Heart left ventricle (tissue), 16 donors: ENCODE measurements at places on chromosomes 3 and 15.

- H3K4me1 ChIP-seq = no peaks in the 10 kb centered on the region
- no peak for DNase-seq
- H3K27me3 ChIP-seq = no peaks in the 10 kb centered on the region
- no peak overlapping the region for H3K27ac ChIP-seq
- no peak overlapping the region for H3K4me3 ChIP-seq
- no peaks in the 10 kb centered on the region for H3K36me3 ChIP-seq
Measured at GRCh38 chr3:105513042-105513441, 146.3 kb downstream of the ALCAM start.

DNA sequence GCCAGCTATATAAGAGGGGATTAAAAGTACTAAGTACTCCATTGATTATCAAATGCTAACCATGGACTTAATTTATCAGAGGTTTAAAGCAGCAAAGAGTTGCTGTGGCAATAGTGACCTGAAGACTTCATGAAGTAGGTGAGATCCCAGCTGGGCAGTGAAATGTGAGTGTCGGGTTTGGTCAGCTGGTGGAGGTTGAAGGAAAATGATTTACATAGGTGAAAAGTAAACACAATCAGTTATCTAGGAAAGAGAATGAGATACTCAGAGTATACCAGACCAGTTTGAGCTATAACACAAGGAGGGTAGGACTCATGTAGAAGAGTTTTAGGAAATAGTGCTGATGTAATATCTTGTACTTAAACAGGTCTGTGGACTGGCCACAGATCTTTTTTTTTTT lies 16.5 kb upstream of the FBXO22 start:
- H3K27me3 ChIP-seq = no peaks in the 10 kb centered on the region
- DNase-seq = no peak
- no peak overlapping the region for H3K27ac ChIP-seq
- peaks cover 34% of the 10 kb centered on the region for H3K36me3 ChIP-seq

DNA sequence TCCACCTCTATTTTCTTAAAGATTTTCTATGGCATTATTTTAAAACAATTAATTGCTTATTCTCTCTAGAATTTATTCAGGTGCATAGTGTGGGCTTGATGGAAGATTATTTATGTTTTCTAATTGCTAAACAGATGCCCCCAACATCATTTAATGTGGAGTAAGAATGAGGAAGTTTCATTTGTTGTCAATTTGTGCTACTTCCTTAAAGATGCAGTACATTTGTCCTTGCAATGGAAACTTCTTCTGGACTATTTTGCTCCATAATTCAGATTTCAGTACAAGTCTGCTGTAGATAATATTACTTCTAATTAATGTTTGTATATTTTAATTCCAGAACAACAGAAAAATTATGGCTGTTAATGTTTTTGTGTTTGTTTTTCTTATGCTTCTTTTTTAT lies 104.8 kb downstream of the TGFBR2 start:
- DNase-seq = no peak
- no peaks in the 10 kb centered on the region for H3K27me3 ChIP-seq
- no peaks in the 10 kb centered on the region for H3K36me3 ChIP-seq
- H3K4me3 ChIP-seq = no peak overlapping the region
- no peak overlapping the region for H3K27ac ChIP-seq
- H3K4me1 ChIP-seq = no peaks in the 10 kb centered on the region

- DNase-seq = no peak
- no peaks in the 10 kb centered on the region for H3K27me3 ChIP-seq
- no peaks in the 10 kb centered on the region for H3K4me1 ChIP-seq
- H3K36me3 ChIP-seq = no peaks in the 10 kb centered on the region
- H3K4me3 ChIP-seq = no peak overlapping the region
- no peak overlapping the region for H3K27ac ChIP-seq
Measured at GRCh38 chr3:189053322-189053721, 118.4 kb upstream of the TPRG1 start.

DNA sequence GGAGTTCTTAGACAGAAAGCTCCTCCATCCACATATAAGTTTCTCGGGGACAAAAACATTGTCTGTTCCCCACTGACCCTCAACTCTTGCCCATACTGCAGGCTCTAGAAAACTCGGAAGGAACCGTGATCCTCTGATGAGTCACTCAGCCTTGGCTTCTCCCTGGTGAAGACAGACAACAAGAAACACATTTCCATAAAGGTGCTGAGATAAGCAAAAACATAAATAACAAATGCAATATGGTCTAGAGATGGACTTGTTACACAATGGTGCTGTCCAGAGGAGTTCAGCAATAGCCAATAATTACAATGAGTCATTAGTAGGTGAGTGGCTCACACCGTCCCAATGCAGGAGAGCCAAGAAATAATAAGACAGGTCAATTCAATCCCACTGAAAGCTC lies 43.7 kb downstream of the MAGI1 start:
- no peak overlapping the region for H3K27ac ChIP-seq
- H3K4me3 ChIP-seq = no peak overlapping the region
- no peak for DNase-seq
- H3K27me3 ChIP-seq = no peaks in the 10 kb centered on the region

- DNase-seq = no peak
- H3K36me3 ChIP-seq = no peaks in the 10 kb centered on the region
- H3K4me1 ChIP-seq = no peaks in the 10 kb centered on the region
- H3K4me3 ChIP-seq = no peak overlapping the region
Measured at GRCh38 chr3:74564560-74564959, 49.9 kb downstream of the CNTN3 start.

DNA sequence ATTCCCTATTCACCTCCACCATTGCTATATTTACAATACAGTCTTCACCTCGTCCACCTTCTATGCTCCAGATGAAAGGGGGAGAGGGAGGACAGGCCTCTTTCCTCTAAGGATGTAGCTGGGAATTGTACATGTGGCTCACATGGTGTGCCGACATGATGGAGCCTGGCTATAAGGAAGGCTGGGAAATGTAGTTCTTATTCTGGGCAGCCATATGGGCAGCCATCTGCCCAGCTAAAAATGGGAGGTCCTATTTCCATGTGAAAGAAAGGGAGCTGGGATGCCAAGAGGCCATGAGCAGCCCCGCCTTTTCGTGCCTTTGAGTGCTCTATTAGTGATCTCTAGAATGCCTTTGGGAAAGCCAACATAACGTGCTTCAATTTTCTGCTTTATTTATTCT lies 27.1 kb upstream of the MGLL start:
- H3K4me3 ChIP-seq = no peak overlapping the region
- no peak overlapping the region for H3K27ac ChIP-seq
- no peaks in the 10 kb centered on the region for H3K36me3 ChIP-seq
- DNase-seq = no peak
- no peaks in the 10 kb centered on the region for H3K4me1 ChIP-seq

DNA sequence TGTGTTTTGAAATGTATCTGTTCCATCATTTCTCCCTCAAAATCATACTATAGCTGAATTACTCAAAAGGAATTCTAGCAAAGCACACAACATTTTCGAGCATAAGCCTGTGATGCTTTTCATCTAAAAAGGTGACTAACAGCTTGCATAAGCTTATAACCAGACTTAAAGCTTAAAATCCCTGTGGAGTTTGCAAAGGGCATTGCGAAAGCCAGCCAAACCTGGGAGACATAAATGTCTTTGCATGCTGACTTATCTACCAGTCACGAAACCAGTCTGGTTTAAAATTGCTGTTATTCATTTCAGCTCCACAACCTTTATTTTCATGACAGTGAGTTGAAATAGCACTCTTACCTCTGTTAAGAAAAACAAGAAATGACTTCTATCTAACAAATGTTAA lies 35.6 kb upstream of the LIPC start:
- H3K36me3 ChIP-seq = no peaks in the 10 kb centered on the region
- H3K4me3 ChIP-seq = no peak overlapping the region
- H3K27me3 ChIP-seq = no peaks in the 10 kb centered on the region
- H3K4me1 ChIP-seq = no peaks in the 10 kb centered on the region
- no peak for DNase-seq

GRCh38 chr3:48222616-48223513 lies at the start of gene CAMP:
Gene CAMP (plus strand): TSS chr3:48223495. CDS start chr3:48223512, 17 bp downstream.
- H3K27ac ChIP-seq = no peak within 1 kb of the TSS
- peak; percentile 31 for DNase-seq
- H3K36me3 ChIP-seq = no peaks in the 10 kb centered on the region

DNA sequence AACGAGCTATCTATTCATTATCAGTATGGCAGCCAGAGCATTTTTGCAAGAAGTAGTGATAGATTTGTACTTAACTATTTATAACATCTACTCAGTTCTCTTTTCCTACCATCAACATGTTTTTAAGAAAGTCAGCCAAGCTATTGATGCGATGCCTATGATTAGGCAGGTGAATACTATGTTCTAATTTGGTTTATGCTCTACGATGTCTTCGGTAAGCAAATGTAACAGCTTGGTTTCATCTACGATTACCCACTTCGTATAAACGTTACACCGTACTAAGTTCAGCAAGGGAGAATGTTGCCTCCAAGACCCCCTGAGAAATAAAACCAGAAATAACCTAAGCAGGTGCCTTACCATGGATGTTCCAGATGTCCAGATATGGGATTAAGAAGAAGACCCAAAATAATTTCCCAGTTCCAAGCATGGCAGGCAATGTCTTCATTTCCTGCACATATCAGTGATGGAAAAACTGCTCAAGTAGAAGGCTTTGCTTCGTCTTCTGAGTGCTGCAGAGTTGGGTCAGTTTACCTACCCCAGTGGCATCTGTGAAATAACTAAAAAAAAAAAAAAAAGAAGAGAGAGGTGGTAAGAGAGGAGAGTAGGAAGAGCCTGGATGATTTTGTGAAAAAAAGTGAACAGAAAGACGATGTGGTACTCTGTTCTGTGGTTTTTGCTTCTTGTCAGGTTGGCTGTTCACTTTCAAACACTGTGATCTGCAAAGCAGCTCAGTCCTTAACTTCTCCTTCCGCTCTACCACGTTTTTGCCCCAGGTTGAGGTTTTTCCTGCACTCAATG lies at the start of gene BTLA:
Gene BTLA, minus strand, starts transcription at position 559 of the 798 bp plus-strand sequence. Its CDS starts 114 bp downstream, at position 445.
- DNase-seq = no peak
- no peaks in the 10 kb centered on the region for H3K4me1 ChIP-seq
- no peaks in the 10 kb centered on the region for H3K36me3 ChIP-seq
- no peak within 1 kb of the TSS for H3K27ac ChIP-seq

- H3K27me3 ChIP-seq = no peaks in the 10 kb centered on the region
- no peak overlapping the region for H3K27ac ChIP-seq
- no peak overlapping the region for H3K4me3 ChIP-seq
- no peak for DNase-seq
- no peaks in the 10 kb centered on the region for H3K36me3 ChIP-seq
Measured at GRCh38 chr3:37442397-37442796, 268.0 kb upstream of the LRRFIP2 start.

GRCh38 chr15:25796395-25796794 lies 66.7 kb downstream of the ATP10A start:
- DNase-seq = no peak
- no peak overlapping the region for H3K4me3 ChIP-seq
- no peaks in the 10 kb centered on the region for H3K36me3 ChIP-seq
- H3K4me1 ChIP-seq = no peaks in the 10 kb centered on the region
- H3K27ac ChIP-seq = no peak overlapping the region

DNA sequence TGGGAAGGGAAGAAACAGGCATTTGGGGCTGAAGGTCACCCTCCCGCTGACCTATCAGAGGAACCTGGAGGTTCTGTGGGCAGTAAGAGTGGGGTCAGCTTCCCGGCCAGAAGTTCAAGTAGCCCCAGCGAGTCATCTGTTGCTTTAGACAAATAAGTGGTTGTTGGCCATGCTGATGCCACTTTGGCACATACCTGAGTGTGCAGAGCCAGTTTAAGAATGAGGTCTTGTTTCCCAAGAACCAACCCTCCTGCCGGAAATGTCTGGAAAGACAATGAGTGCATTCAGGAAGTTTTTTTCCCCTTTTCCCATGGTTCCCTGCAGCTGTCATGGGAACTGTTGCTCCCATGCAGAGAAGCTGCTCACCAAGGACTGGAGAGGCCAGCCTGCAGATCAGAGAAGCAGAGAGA lies 166.7 kb downstream of the ZNF621 start:
- DNase-seq = no peak
- H3K4me1 ChIP-seq = peaks cover 35% of the 10 kb centered on the region
- H3K27me3 ChIP-seq = no peaks in the 10 kb centered on the region
- H3K4me3 ChIP-seq = no peak overlapping the region

GRCh38 chr15:41423979-41424659 lies 7.2 kb downstream of the RTF1 start:
- no peaks in the 10 kb centered on the region for H3K36me3 ChIP-seq
- H3K27me3 ChIP-seq = no peaks in the 10 kb centered on the region
- H3K27ac ChIP-seq = no peak overlapping the region
- H3K4me3 ChIP-seq = no peak overlapping the region
- H3K4me1 ChIP-seq = peaks cover 3% of the 10 kb centered on the region
- no peak for DNase-seq

- no peak overlapping the region for H3K4me3 ChIP-seq
- H3K27me3 ChIP-seq = no peaks in the 10 kb centered on the region
Measured at GRCh38 chr3:42424911-42425310, 14.5 kb upstream of the LYZL4 start.

DNA sequence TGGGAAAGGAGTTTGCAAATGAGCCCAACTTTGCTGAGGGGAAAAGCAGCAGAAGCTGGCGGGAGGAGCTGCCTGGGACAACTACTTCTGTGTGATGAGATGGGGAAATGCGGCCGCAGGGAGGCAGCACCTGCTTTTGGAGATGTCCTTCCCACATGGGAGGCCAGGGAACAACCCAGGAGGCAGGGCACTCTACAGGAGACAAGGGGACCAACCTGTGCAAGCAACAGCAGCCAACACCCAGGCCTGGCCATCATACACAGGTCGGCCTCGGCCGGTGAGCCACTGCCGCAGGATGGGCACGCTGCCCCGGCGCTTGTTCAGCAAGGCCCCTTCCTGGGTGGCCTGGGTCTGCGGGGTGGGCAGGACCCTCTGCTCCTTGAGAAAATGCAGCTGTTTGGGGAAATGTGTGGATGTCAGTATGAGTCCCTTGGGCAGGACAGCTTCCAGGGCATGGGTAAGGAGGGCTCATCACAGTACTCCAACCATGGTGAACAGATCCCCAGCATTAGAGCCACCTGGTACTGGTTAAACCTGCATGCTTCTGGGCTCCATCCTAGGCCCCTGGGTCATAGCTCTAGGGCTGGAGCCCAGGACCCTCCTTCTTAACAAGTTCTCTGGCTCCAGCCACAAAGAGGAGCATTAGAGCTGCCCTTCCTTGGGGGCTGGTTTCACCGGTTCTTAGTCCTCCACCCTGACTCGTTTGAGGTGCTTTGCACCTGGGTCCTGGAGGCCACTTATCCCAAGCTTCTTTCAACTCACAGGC lies 11.6 kb downstream of the EPB42 start:
- no peaks in the 10 kb centered on the region for H3K27me3 ChIP-seq
- no peak overlapping the region for H3K4me3 ChIP-seq
- DNase-seq = no peak
- H3K27ac ChIP-seq = no peak overlapping the region
- no peaks in the 10 kb centered on the region for H3K36me3 ChIP-seq
- H3K4me1 ChIP-seq = peaks cover 3% of the 10 kb centered on the region

DNA sequence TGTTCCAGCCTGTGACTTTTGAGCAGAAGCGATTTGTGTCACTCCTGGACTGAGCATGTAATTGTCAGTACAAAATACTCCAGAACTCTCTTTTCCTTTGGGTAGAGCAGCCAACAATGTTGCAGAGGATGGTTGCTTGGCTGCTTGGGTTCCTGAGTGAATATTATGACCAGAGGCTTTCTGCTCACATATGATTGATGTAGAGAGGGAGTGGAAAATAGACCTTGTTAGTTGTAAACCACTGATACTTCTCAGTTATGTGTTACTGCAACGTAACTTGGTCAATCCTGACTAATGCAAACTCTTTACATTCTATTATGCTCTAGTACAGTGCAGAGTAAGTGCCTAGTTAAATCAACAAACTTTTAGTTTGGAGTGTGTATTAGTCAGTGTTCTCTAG lies 322.6 kb upstream of the KCNH8 start:
- DNase-seq = no peak
- no peaks in the 10 kb centered on the region for H3K4me1 ChIP-seq
- no peaks in the 10 kb centered on the region for H3K36me3 ChIP-seq
- no peak overlapping the region for H3K27ac ChIP-seq

GRCh38 chr3:64901522-64901885 lies 213.7 kb upstream of the ADAMTS9 start:
- H3K36me3 ChIP-seq = no peaks in the 10 kb centered on the region
- DNase-seq = peak; percentile 32
